Stimulated activated CD8-positive, alpha-beta memory T cell treated with anti-CD3 and anti-CD28 coated beads, Interleukin-7, amount 100 ng/mL, for 1 hour (primary cell): ENCODE measurements at places on chromosomes 4 and X.

- DNase-seq: no peak
Measured at GRCh38 chr4:120055162-120055561, 11.5 kb downstream of the MAD2L1 start.

DNA sequence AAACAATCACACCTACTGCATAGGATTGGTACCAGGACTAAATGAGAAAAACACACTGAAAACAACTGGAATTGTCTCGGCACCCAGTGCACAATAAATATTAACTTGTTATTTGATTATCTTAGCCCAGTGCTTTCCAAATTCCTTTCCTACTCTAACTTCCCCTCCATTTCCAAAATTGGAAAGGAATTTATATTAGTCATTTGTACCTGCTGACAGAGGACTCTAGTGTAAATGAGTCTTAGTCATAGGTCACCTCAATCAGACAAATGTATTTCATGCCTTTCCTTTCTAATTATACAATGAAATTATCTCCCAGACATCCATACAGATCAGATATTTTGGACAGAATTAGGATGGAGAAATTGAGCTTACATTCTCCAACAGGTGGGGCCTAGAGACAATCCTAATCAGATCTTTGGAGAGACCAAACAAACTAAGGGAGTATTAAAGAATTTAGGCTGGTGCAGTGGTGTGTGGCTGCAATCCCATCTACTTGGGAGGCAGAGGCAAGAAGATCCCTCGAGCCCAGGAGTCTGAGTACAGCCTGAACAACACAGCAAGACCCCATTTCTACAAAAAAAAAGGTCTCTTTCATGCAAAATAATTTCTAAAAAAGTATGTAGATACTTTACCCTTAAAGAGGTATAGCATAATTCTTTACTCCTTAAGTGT is 10.1 kb downstream of the SH3D19 start:
- DNase-seq: no peak

DNA sequence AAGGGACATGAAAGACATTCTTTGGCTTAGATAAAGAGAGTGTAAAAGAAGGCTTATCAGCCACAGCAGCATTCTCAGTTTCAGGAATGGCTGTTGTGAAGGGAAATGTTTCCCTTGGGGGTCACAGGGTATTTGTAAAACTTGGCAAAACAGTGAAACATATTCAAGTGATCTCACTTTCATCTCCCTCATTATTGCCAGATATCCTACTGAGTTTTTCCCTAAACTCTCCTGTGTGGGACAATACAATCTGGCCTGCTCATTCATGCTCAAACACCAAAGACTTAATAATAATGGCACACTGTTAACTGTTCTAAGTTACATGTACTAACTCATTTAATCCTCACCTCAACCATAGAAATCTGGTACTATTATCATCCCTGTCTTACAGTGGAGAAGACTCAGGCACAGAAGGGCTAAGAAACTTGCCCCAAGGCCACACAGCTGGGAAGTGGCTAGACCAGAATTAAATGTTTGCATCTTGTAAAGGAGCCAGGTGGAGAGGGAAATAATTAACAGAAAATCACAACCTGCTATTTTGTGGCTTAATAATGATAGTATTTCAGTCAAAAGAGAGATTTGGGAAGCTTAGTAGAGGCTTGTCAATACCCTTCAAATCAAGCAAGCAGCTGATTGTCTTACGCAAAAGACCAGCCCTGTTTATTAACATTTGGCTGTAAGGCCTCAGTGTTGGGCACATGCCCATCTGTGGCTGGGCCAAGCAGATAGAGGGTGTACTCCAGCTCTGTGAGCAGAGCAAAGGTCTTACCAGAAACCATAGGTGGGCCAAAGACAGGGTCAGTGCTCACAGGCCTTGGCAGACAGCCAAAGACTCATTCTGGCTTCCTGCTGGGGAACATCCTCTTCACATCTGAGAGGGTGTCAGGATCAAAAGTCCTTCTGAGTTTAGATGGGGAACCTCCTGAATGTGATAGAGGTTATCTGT is 17.3 kb downstream of the SMPX start:
- DNase-seq: no peak

GRCh38 chr4:15792974-15793373 is 14.8 kb downstream of the CD38 start:
- DNase-seq: no peak

GRCh38 chrX:73262991-73263390 is 48.3 kb upstream of the NAP1L2 start:
- no peak for DNase-seq

- no peak for DNase-seq
Measured at GRCh38 chr4:14165222-14165920, 537.8 kb upstream of the BOD1L1 start.

- no peak for DNase-seq
Measured at GRCh38 chr4:146059151-146059550, 116.4 kb upstream of the LSM6 start.

DNA sequence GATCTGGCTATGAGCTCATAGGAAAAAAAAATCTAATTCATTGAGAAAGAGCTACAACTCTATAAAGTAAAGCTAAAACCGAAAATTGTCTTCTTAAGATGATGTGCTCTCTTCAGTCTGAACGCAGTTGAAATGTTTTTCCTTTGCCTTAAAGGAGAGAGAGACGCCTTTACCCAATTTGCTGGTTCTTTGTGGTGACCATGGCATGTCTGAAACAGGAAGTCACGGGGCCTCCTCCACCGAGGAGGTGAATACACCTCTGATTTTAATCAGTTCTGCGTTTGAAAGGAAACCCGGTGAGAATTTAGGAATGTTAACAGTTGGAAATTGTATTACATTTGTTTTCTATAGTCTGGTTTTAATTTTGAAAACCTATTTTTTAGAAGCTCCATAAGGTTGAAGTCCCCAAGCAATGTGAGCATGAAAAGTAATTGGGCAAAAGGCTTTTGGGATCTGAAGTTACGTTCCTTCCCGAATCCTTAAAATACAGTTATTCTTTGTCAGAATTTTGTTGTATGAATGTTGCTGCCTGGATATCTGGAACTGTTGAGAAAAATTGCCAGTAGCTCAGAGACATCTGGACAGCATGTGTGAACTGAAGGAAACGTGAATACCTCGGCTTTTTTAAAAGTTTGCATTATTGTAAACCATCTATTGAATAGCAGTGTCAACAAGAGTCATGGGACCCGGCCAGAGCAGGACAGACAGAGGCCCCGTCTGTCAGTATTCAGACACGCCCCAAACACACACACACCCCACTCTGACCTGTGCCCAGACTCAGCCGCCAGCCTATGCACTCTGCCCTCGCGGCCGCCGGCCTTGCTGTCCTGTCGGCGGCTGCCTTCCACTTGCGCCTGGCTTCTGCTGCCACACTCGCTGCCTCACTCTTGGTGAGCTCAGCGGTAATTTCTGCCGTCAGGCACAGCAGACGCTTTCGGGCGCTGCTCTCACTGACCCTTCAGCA is 9.9 kb downstream of the PIGG start:
- DNase-seq: no peak

DNA sequence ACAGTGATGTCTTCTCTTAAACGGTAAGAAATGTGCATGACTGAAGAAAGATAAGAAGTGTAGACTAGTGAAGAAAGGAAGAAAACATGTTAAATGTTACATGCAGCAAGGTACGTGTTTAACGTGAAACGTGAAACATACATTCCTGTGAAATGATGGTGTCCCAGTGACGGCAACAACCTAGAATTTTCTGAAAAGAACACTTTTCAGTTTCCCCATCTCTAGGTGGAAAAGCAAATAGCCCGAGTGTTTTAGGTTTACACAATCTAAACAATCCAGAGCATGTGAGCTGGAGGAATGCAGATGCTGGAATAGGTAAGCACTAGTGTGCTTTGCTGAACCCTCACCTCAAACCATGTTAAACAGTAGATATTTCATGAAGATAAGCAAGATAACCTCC is 60.7 kb downstream of the CLNK start:
- no peak for DNase-seq

DNA sequence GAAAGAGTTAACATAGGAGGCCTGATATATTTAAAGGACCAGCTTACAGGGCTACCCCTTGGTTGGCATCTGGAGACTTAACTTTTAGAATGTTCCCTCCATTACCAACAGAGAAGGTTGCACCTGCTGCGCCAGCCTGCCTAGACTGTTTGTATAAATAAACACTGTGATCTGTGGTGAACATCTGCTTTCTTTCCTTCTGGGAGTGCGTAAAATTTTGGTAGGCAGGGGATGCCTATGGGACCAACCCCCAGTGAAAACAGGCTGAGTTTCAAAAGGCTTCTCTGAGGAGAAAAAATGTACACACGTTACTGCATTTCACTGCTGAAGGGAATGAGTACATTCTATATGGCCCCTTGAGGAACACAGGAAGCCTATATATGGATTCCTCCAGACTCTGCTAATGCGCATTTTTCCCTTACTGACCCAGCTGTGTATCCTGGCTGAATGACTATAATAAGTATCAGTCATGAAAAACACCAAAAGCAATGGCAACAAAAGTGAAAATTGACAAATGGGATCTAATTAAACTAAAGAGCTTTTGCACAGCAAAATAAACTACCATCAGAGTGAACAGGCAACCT is 13.8 kb downstream of the CENPC start:
- DNase-seq: no peak

GRCh38 chr4:82811838-82812341 is 13.3 kb upstream of the SCD5 start:
- no peak for DNase-seq

DNA sequence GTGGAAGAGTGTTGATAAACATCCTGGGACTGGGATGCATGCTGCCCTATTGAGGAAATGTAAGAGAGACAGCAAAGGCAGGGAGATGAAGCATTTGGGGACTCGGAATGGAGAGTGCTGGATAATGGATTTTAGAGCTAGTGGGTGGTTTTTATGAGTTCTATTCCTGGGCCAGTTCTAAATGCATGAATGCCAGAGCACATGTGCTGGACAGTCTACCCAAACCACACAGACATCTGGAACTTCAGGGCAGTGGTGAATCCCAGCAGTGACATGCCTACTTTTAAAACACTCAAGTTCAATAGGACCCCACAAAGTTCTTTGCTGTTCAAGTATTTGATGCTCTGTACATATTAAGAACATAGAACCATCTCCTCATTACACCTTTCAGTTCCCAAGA is 133.9 kb downstream of the CBR4 start:
- no peak for DNase-seq

- DNase-seq: no peak
Measured at GRCh38 chrX:107562482-107562881, 65.8 kb upstream of the PRPS1 start.

DNA sequence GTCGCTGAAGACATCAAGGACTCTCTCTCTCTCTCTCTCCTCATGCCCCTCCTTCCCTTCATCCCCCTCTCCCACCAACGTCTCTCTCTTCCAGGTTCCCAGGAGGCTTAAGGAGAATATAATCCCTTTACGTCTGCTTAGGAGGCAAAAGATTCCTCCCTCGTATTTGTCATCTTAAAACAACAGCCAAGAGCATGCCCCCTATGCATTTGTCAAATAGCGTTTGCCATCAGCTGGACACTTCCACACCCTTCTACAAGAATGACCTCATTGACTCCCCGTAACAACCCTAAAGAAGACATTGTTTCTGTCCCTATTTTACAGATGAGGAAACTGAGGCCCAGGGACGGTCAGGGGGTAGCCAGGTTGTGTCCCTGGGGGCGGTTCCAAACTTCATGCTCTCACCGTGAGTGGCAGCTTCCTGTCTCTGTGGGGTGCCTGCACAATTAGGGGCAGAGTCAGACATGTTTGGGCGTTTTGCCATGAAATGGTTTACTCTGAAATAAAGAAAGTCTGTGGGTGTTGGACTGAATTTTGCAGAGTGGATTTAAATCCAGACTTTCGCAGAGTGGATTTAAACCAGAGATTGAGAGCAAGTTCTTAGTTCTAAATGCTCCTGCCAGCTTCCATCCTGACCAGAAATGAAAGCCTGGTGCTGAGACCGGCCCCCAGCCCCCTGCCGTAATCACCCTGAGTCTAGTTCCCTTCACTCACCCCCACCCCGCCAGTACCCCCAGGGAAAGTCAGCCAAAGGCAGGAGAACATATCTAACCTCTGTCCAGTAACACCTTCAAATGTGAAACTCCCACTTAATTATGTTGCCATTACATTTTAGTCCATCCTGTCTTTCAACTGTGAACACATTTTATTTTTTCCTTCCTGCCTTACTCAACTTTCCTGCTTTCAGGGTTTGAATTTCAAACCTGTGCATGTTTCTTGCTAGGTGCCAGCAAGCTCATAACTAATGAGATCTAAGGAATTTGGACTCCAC is 44.3 kb upstream of the TBL1X start:
- no peak for DNase-seq

DNA sequence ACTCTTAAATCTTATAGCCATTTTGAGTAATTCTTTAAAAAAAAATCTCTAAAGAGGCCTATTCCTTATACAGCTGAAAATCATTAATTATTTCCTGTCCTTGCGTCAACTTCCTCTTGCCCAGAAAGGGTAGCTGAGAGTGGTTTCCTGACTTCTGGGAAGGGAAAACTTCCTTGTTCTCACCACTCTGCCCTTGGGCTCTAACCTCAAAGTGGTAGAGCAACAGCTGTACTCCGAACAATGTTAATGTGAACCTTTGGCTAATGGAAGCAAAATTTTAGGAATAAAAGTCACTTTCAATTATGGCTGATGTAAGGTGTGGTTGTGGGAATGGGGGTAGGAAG is 15.3 kb downstream of the KLHL2 start:
- no peak for DNase-seq

DNA sequence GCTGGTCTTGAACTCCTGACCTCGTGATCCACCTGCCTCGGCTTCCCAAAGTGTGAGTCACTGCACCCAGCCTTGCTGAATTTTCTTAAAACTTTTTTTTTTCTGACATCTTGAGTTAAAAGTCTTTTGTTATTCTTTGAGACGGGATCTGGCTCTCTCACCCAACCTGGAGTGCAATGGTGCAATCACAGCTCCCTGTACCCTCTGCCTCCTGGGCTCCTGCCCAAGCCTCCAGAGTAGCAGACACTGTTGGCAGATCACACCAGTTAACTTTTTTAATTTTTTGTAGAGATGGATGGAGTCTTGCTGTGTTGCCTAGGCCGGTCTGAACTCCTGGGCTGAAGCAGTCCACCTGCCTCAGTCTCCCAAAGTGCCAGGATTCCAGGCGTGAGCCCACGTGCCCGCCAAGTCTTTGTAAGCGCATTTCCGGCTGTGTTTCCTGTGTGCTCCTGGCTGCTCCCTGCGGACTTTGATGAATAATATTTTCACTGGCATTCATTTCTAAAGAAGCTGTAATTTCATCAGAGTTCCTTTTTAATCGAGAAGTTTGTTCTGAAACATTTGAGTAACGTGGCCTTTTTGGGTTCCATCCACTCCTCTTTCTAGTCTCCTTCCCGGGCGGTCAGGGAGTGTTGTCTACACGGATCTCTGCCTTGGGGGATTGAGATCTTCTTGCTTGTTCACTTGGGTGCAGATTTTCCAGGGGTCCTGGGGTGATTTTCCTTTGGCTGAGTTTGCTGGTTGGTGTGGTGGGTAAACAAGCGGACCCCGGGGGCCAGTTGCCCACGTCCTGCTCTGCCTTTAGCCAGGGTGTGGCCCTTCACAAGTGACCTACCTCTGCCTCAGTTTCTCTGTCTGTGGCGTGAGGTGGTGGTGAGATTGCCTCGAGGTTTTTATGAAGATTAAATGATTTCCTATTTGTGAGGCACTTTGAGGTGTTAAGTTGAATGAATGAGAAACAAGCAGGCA is 44.4 kb downstream of the PCGF3 start:
- no peak for DNase-seq
